Activated CD8-positive, alpha-beta T cell treated with anti-CD3 and anti-CD28 coated beads for 36 hours (primary cell): ENCODE measurements at places on chromosomes 2 and 18. TPM values are rescaled to one million over a fixed set of nuclear protein-coding genes. Genes with fewer than 3 reads are reported as not detected.

ALPI gene
- total RNA-seq, result not detected

KRCC1 gene
- 10.8 TPM for total RNA-seq

RGPD4 gene
- total RNA-seq, result 0.07 TPM

THSD7B gene
- not detected for total RNA-seq

MMADHC gene
- total RNA-seq, result 130 TPM

ALLC gene
- not detected for total RNA-seq

MBD2 gene
- 102 TPM for total RNA-seq

HOXD12 gene
- not detected for total RNA-seq

LYPD6B gene
- total RNA-seq, result not detected

CTNNA2 gene
- total RNA-seq, result not detected

DNA sequence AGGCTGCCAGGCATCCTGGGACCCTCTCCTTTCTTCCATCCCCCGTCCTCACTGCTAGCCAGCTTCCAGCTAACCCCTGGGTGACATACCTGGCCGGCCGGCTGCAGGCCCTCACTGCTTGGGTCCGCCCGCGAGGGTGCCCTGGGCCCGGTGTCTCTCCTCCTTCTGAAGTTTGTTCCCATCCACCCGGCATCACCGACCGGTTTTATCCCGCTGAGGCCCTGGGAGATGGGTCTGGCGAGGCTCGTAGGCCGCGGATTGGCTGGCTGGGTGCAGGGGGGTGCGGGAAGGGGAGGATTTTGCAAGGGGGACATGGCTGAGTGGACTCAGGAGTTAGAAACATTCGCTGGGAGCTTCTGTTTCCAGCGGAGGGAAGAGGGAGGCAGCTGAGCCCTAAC, at the start of gene PAX8:
Gene PAX8 (minus strand): TSS at position 180 of the 398 bp plus-strand sequence. CDS start 527 bp downstream, outside the sequence.
- no peak for DNase-seq

GRCh38 chr18:59035591-59035990, 104.1 kb upstream of the SEC11C start:
- DNase-seq, result no peak

DNA sequence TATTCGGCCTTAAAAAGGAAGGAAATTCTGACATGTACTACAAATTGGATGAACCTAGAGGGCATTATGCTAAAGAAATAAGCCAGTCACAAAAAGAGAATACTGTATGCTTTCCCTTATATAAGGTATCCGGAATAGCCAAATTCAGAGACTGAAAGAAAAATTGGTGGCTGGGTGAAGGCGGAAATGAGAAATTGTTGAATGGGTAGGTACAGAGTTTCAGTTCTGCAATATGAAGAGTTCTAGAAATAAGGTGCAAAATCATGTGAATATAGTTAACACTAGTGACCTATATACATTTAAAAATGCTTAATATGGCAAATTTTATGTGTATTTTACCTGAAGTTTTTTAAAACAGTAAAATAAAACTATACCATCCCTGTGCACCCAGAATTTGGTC, 43.1 kb downstream of the RMP24 start:
- DNase-seq, result no peak

- no peak for DNase-seq
Measured at GRCh38 chr2:180247658-180248057, 240.6 kb upstream of the CWC22 start.

DNA sequence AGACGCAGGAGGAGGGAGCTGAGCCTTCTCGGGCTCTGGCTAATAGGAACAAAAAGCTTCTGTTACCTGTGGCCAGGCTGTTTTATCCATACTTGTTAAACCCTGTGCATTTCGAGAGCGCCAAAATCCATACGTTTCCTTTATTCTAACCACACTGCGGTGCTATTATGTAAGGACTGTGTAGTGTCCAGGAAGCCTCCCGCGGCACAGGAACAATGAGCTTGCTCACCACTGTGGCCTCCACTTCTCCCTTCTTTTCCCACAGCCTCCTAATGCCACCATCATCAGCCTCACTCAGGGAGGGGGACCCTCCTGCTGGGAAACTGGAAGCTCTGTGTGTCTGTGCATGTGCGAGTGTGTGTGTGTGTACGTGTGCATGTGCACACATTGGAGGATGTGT, 268.5 kb downstream of the HAUS1 start:
- DNase-seq, result no peak

DNA sequence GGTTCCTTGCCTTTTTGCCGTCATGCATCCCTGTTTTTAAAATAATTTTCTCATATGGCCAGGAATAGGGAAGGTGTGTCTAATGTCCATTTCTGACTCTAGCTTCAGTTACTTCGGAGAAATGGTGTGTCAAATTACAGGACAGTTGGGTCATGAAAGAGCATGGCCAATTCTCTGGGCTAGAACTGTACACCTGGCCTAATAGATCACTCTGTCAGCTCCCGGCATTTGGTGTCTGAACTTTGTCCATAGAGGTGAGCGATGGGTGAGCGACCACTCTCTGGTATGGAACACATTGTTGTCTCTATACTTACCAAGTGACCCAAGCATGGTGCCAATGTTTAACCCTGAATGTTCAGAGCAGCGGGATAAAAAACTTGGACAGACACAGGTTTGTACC, 38.3 kb upstream of the ASB18 start:
- no peak for DNase-seq

DNA sequence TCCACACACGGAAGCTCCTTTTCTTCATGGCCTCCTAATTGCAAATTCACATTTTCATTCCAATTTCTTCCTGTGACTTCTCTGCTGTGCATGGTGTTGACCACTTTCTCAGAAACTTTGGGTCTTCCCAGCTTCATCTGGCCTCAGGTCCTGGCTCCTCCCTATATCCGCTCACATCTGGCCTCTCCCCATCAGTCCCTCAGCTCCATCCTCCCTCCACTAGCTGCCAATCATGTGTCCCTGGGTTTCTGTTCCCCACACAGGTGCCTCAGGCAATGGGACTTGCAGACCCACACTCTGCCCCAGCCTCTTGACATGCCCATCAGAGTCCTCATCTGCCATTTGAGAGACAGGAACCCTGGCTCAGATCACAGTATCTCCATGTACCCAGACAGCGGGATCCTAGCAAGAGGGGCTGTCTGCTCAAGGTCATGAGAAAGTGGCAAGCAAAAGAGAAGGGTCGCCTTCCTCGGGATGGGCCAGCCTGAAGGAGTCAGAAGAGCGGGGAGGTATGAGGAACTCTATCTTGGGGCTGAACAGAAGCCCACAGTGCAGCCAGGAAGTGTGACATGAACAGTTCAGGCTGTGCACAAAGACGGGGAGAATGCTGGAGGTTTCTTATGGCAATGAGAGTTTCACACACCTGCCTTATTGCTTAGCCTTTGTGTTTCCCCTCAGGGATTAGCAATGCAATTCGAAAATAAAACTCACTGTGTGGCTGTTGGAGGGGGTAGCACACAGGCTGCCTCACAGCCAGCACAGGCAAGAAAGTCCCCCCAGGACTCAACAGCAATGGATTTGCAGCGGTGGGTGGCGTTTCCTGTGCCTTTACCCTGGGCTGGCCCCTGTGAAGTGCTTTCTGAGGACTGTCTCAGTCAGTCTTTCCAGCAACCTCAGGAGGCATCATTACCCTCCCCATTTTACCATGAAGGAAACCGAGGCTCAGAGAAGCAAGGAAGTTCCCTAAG, 69.5 kb downstream of the COPS8 start:
- DNase-seq, result peak; percentile 83

DNA sequence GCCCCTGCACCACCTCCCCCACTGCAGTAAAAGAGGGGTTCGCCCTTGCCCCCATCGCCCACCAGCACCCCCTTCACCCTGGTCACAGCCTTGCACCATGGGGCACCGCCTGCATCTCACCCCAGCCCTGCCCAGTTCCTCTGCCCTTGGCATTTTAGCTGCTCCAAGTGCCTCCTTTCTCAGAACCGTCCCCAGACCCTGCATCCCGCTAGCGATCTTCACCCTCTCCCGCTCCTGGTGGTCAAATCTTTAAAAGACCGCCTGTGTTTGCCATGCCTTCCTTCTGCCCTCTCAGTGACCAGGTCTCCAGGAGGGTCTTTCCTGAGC, 114.7 kb upstream of the OTOS start:
- DNase-seq, result no peak

DNA sequence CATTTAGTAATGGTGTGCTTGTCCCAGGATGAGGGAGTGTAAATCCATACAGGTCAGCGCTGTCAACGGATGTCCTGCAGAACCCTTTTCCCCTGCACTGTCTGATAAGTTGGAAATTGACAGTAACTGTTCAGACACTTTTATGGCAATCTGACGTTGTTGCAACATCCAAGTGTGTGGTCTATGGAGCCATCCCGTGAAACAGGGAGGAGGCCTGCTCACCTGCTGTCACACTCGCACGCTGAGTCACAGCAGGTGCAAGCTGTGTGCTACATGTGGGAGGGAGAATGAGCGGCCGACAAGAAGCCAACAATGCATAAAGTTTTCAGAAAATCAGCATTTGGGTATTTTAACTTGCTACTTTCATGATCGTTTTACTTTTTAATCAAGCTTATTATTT, 43.7 kb upstream of the RMDN2 start:
- DNase-seq, result no peak

DNA sequence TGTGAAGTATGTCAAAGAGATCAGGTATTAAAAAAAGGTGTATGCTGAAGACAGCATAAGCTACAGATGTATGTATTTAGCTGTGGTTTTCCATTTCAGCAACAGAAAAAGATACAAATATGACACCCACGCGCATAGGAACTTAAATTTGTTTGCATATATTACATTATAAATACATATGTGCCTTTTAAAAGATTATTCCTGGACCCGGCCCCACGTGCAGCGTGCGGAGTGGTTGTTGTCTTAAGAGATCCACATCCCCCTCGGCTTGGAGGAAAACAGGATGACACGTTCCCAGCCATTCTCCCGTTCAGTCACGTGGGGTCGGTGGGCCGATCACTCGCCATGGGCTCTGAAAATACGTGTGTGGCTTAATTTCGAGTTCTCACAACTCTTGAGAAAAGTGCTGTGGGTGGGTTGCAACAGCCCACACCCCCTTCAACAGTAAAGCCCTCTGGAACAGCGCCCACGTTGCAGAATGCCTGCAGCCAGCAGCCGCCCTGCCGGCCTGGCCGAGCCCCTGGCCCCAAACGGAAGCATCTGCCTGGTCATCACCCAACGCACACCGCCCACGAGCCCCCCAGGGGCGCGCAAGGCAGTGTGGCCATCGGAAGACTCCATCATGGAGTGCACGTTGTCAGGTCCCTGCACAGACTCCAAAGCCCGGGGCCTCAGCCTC, 18.6 kb upstream of the KCNG2 start:
- DNase-seq, result no peak

DNA sequence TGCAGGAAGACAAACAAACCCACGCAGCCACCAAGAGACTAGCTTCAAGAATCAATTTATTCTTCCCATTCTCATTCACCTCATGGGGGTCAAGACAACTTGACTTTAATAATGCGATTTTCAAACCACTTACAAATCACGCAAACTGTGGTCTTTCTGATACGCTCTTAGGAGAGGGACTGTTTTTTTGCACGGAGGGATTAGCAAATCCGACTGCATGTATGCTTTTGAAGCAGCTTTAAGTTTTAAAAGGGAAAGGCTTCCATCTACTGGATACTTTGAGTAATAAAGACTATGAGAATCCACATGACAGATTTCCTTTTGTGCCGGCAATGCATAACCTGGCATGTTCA, 322.9 kb upstream of the KCNJ3 start:
- no peak for DNase-seq

DNA sequence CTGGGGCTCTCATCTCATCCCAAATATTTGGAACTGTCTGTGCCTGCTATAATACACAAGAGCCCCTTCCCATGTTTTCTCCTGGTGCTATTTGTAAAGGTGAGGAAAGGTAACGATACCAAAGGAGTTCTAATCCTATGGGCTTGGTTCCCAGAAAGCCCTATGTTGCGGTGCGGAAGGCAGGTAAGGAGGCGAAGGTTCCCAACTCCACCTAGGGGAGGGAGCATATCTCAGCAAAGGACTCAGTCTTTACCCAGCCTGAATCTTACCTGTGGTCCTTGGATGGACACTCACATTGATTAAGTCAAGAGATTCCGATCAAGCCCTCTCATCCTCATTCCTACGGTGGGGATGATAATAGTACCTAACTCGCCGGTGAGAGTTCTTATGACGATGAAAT, 140.1 kb downstream of the BCL2 start:
- DNase-seq, result no peak

DNA sequence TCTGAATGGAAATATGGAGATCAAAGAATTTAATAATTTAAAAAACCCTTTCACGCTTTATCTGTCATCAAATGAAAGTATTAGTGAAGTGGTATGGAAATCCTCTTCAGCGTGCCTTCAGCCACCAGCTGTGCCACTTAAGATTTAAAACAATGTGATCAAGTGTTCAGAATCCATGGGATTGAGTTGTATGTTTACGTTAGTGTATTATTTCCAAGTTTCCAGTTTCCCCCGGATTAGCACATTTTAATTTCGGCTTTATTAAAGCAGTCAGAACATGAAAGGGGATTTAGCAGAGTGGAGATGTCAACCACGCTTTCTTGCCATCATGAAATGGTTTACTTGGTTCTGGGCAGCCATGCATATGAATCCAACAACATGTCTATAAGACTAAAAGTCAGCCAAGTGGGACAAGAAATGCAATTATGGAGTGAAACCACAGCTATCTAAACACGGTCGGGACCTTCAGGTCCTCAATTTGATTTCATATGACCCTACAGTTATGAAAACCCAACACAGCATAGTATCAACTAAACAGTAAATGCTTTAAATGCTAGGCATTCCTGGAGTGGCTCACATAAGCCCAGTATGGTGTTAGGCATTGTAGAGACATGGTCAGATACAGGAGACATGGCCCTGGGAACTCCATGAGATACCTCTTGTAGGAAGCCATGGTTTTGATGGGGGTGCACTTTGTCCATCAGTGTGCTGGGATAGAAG, 224.9 kb upstream of the EPAS1 start:
- no peak for DNase-seq

DNA sequence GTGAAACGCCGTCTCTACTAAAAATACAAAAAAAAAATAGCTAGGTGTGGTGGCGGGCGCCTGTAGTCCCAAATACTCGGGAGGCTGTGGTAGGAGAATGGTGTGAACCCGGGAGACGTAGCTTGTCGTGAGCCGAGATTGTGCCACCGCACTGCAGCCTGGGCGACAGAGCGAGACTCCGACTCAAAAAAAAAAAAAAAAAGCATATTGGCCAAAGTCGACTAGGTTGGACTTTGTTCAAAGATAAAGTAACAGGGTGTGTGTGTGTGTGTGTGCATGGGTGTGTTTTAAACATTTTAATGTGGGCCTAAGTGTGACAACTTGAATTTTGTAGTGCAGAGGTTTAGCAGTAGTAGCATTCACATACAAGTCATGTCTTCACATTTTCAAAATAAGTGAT, 11.7 kb downstream of the GEMIN6 start:
- no peak for DNase-seq

DNA sequence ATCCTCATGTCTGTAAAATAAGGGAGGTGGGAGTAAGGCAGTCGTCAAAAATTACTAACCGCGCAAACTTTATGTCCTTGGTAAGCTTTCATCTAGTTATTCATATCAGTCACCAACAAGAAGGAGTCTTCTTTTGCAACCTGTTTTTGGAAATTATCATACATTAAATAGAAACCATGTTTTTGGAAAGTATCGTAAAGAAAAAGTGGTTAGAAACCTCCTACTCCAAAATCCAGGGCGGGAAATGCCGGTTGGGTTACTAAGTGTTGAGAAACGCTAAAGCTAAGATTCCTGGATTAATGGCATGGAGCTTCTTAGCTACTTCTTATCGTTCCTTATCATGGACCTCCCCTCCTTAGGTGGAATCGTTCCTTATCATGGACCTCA, 778 bp downstream of the BBS5 start:
- DNase-seq, result no peak
